Effector memory CD4-positive, alpha-beta T cell (primary cell): ENCODE measurements at places on chromosomes 6 and 20.

GRCh38 chr6:16326531-16326930 is 88.1 kb downstream of the GMPR start:
- no peak for DNase-seq

- DNase-seq = no peak
Measured at GRCh38 chr6:73371984-73372383, 2.3 kb upstream of the OOEP start.

DNA sequence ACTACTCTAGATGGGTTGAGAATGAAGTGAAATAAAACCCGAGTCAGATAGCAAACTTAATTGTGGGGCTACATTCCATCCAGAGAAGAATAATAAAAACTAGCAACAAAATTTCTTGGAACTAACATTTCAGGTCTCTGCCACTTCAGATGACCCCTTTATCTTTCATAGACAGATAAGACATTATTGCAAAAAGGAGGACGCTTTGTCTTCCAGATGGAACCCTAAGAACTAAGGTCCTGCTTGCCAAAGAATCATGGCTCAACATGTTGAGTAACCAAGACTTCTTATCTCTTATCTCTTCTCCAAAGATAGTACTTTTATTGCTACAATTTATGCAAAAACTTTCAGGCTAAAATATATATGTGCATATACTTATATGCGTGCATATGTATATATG is 221.1 kb upstream of the PREP start:
- DNase-seq = no peak

DNA sequence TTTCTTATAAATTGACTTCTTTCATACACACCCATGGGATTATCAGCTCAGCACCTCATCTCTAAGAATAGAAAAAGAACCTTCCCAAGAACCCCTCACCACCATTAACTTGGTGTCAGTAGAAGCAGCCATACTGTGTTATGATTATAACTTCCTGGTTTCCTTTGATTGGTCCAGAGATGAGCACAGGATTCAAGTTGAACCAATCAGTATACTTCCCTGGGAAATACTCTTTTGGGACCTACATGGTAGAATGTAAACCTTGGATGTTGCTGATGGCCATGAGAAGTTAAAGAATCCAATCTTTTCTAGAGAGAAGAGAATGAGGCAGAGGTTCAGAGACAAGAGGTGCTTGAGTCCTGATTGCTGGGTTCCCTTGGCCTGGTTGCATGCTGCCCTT is 190.8 kb downstream of the BMP7 start:
- no peak for DNase-seq

- no peak for DNase-seq
Measured at GRCh38 chr6:144528743-144529425, 243.7 kb downstream of the UTRN start.

GRCh38 chr6:123592426-123592825 is 44.3 kb downstream of the TRDN start:
- DNase-seq = no peak

- DNase-seq = peak; percentile 43
Measured at GRCh38 chr6:125781314-125781868, 9.4 kb upstream of the NCOA7 start.

GRCh38 chr6:147740326-147740725 is 231.8 kb downstream of the SAMD5 start:
- DNase-seq = no peak

DNA sequence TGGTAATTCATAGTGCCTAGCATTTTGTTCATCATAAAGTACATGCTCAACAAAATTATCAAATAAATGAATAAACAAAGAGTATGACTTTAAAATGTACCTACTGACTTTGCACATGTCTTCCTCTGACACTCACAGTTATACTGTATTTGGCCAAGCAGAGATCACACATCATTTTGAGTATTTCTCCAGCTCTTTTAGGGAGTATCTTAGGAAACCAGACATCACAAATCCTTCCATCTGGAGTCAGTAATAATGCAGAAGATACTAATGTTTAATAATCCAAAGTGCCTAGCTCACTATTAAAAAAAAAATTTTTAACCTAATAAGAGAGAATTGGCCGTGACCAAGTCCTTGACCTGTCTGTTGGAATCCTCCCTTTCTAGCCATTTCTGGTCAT is 154.6 kb downstream of the ZNF217 start:
- DNase-seq = no peak

DNA sequence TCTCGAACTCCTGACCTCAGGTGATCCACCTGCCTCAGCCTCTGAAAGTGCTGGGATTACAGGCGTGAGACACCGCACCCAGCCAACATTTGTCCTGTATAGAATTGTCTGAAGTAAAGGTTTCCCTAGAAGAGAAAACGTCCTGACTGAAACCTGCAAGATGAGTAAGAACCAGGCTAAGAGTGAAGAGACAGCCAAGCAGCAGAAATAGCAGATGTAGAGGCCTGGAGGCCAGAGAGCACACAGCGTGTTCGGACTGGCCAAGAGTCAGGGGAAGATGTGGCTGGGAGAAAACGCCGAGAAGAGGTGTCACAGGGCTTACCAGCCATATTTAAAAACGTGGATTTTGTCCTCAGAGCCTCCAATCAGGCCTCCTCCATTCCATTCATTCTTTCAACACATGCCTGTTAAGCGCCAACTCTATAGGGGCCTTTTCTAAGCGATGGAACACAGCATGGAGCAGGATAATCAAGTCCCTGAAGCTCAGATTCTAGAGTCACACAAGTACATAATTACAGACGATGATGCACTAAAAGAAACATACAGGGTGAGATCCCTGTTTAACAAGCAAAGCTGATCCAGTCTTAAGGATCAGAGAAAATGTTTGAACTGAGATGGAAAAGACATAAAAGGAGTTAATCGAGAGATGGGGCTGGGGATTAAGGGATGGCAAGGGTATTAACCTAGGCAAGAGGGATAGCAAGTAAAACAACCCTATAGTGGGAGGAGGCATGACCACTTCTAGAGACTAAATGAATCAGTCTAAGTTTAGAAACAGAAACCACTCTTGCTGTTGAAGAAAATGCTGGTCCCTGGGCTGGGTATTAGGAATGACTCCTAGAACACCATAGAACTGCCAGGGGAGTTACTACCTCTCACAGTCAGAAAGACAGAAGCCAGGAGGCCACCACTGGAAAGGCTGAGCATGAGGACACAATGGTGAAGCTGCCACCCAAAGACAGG is 4.8 kb downstream of the ZCCHC3 start:
- DNase-seq = no peak

DNA sequence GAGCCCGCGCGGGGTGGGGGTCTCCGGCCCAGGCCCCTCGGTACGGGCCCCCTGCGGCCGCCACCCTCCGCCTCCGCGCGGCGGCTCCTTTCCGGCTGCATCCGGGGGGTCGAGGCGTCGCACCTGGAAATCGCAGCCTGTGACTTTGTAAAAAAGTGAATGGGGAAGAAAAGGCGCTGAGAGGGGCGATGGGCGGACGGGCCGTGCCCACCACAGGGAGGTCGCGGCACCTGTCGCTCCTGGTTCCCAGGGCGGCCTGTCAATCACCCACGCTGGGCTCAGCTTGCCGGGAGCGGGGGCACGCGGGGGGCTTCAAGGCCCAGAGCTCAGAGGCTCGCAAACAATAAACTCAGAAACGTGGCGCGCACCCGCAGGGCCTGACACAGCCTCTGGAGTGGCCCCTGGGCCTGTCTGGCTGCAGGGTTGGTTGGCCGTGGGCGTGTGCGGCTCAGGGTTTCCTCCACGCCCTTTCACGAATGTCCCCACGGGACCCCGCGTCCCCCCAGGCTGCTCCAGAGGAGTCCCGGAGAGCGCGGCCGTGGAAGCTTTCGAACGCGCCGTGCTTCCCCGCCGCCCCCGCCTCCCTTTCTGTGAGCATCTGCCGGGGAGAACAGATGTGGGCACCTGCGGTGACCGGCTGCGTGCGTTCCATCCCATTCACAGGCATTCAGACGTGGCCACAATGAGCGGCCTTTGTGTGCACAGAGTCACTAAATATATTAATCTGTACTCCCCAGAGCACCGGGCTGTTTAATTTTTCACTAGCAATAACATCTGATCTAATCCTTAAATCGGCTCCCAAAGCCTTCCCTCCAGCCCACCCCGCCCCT is 6.1 kb upstream of the DLL1 start:
- DNase-seq = no peak

DNA sequence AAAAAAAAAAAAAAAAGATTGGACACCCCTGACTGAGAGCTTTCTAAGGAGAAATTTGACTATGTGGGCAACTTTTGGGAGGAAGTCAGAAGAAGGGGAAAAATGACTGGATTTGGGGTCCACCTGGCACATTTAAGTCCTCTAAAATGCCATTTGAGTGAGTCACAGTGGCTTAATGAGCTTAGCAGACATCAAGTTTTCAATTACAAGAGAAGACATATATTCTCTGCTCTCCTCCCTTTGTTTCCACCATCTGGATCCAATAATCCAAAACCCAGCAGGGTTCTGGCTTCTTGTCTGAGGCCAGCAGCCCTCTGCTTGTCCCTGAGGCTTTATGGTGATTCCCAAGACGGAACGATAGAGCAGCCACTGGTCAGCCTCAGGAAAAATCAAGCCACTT is 6.9 kb downstream of the PI3 start:
- no peak for DNase-seq

- DNase-seq = no peak
Measured at GRCh38 chr6:133610227-133610840, 278.6 kb upstream of the TCF21 start.

GRCh38 chr6:117494283-117494682 is 11.8 kb downstream of the DCBLD1 start:
- no peak for DNase-seq

GRCh38 chr6:160077526-160077925 is 44.1 kb upstream of the SLC22A1 start:
- DNase-seq = no peak

GRCh38 chr6:75196081-75196687 is 9.7 kb downstream of the COL12A1 start:
- DNase-seq = no peak

DNA sequence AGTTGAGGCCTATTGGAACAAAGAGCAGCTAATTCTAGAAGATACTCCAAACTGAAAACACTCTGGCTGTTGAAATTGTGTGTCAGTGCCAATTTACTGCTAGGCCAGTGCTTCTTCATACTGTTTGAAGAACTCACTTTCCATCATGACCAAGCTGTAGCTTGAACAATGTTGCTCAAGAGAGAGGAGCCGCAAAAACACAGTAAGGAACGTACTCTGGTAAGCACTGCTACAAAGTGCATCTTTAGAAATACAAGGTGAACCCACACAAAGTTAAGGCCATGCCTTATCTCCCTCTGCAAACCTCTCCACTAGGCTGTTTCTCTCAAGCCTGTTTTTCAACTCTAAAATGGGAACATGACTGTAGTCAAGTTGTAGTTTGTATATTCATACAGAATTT is 74.5 kb upstream of the TULP1 start:
- no peak for DNase-seq

DNA sequence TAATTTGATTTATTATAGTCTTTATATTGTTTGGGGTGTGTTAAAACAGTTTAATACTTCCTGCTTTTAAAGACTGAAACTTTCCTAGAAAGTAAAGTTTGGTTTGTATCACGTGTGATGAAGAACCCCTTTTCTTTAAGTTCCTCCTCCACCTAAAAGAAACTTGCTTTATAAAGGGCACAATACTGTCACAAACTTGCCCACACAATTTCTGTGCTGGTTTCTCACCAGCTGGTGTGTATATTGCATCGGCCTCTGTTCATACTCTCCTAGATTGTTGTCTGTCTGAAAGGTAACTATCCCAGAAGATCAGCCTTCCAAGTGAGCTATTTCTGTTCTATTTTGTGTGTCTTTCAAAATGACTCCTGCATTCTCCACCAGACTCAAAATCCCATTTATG is 46.9 kb downstream of the ANKRD6 start:
- no peak for DNase-seq

- no peak for DNase-seq
Measured at GRCh38 chr6:128882991-128883611, at the start of gene LAMA2. LAMA2 (plus strand) TSS chr6:128883138; CDS start chr6:128883246, 108 bp downstream.

DNA sequence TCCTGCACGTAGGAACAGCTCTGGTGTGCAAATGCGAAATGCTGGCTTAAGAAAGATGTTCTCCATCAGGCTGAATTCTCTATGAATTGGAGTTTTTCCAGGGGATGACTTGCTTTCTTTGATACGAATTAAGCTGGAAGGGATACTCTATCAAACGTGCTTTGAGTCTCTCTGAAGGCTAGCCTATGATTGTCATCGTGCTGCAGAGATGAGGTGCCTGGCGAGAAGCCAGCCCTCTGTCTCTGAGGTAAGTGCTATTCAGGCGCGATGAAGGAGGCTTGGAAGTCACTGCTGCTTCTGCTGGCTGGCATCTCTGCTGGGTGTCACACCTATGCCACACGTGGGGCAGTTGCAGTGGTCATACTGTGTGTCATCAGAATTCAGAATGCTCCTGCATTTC is 223.7 kb downstream of the TAF4 start:
- DNase-seq = no peak

GRCh38 chr6:44742828-44743372 is 355.4 kb downstream of the CDC5L start:
- no peak for DNase-seq

GRCh38 chr6:2763876-2764540 is 1.2 kb upstream of the WRNIP1 start:
- no peak for DNase-seq

DNA sequence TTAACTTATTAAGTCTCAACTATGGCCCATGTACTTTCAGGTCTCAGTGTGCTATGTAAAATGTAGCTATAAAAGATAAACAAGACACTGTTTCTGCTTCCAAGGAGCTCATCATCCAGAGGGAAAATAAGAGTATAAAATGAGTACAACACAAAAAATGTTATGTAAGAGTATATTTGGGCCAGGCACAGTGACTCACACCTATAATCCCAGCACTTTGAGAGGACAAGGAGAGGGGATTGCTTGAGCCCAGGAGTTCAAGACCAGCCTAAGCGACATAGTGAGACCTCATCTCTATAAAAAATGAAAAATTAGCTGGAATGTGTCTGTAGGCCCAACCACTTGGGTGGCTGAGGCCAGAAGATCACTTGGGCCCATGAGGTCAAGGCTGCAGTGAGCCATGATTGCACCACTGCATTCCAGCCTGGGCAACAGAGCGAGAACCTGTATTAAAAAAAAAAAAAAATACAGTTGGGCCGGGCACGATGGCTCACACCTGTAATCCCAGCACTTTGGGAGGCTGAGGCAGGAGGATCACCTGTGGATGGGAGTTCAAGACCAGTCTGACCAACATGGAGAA is 124.0 kb downstream of the EDN1 start:
- DNase-seq = no peak
